ENCODE measurements at places on chromosomes 4 and X.

GRCh38 chr4:95232358-95233156, 316.2 kb downstream of the UNC5C start:
- DNase-seq = no peak

DNA sequence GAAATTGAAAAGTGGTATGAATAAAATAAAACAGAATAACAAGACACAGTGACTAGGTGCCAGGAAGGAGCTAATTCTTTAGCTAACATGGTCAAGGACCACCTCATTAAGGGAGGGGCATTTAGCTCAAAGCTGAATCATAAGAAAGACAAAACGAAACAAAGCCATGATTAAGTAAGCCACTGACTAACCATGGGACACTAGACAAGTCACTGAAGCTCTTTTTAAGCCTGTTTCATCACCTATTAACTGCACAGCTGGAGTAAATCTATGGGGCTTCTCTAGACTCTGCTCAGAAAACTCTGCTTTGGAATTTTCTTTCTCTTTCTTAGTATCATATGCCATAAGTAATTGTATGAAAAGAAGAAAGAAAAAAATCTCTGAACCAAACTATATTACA, 49.8 kb upstream of the C1QTNF7 start:
- DNase-seq = no peak

DNA sequence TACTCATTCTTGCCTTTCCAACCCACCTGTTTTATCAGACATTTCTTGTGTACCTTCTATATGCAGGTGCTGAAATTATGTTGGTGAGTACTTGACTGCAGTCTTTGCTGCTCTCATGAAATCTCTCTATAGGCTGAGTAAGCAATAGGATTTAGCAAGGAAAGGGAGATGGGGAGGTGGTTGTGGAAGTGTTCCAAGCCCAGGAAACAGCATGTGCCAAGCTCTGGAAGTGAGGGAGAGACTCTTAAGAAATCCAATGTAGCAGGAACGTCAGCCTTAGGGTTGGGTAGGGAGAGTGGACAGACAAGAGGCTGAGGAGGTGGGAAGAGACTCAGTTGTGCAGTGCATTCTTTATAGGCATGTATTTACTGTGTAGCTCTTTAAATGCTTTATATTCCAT, 5.6 kb downstream of the SEPTIN11 start:
- no peak for DNase-seq

DNA sequence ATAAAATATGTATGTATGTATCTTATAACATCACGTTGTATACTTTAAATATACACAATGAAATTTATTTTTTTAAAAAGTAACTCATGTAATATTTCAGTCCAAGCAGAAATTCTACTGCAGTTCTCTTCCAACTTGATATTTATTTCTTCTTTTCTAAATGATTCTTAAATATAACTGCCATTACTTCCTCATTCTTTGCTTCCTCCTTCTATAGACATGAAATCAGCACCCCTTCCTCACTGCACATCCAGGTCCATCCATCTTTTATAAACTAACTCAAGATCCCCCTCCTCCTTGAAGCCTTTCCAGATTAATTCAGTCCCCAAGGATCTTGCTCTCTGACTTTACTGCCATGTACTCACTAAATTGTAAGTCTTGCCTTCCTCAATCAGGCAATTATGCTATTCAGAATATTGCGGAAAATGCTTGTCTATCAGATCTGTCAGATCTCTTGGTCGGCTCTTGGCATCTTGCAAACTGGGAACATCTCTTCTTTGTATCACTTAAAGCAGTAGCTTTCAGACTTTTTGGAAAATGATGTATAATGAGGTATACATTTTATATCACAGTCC, 3.7 kb downstream of the GPRIN3 start:
- no peak for DNase-seq

- DNase-seq = no peak
Observed at GRCh38 chr4:15493411-15493810, 23.7 kb downstream of the CC2D2A start.

GRCh38 chrX:47420265-47420664, 49.9 kb downstream of the ZNF157 start:
- DNase-seq = no peak

GRCh38 chr4:153418558-153418957, 47.6 kb upstream of the TMEM131L start:
- DNase-seq = no peak

DNA sequence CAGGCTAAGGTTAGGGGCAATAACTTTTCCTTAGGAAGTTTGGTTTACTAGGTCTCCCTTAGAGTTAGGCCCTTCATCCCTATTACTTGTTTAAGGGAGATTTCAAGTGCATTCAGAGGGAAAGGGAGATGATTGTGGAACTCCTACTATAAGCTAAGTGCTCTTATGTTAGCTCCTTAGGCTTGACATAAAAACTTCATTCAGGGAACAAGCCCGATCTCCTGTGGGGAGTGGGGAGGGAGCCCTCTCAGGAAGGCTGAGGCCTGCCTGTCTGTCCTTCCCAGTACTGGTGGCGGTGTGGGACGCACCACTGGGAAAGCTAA, 8.0 kb downstream of the KLF3 start:
- DNase-seq = no peak

DNA sequence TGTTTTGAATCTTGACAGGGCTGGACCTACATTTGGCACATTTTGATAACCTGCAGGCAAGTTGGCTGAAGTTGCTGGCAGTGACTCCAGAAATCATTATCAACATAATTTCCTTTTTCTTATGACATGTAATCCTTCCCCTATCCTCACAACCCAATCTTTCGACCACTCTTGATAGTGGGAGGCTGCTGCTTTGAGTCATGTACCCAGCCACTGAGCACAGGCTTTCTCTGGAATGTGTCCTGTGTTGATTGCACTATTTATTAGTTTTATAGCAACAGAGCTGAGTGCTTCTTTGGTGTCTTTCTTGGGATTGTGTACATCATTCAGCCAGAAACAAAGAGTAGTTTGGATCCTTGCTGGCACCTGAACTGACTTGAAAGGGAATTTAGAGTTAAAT, 183.1 kb upstream of the LEF1 start:
- DNase-seq = no peak

DNA sequence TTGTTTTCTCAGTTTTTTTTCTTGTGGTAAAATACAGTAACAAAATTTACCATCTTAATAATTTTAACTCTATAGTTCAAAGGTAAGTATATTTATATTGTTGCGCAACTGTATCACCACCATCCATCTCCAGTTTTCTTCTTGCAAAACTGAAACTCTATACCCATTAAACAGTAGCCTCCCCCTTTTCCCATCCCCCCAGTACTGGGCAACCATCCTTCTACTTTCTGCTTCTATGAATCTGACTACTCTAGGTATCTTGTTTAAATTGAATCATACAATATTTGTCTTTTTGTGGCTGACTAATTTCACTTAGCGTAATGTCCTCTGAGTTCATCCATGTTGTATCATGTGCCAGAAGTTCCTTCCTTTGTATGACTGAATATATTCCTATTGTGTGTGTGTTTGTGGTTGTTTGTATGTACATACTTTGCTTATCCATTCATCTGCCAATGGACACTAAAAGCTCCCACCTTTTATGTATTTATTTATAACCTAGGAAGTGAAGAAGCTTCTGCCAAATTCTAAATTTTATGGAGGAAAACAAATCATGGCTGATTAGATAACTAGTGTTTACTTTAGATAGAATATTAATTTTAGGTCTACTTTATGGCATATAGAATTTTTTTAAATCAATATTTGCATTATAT, 10.0 kb downstream of the ABHD18 start:
- DNase-seq = no peak

DNA sequence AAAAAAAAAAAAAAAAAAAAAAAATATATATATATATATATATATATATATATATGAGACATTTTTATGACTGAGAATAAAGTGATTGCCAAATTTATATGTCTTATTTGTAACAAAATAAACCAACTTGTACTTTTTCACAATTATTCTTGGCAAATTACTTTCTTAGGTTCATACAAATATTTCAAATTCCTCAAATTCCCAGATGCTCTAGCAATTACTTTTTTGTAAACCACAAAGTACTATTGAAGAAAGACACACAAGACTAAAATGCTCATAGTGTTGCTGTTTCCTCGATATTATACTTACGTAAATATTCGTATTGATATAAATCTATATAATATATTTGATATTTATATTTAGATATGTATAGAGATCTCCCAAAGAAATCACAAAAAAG, 390.0 kb downstream of the FAT4 start:
- DNase-seq = no peak

DNA sequence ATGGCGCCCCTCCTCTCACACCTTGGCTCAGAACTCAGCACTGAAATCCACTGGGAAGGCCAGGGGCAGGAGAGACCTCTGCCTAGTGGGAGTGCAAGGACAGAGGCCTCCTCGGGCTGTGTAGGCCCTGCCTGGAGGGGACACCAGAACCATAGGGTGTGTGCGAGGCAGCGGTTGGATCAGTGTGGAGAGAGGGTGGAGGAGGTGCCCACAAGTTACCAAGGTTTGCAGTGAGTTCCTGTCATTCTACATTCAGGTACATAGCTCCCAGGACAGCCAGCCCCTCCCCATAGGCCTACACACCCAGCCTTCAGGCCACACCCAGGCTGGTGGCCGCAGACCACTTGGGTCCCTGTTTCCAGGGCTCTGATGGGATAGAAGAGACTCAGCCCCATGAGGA, 19.2 kb upstream of the SPON2 start:
- DNase-seq = no peak

DNA sequence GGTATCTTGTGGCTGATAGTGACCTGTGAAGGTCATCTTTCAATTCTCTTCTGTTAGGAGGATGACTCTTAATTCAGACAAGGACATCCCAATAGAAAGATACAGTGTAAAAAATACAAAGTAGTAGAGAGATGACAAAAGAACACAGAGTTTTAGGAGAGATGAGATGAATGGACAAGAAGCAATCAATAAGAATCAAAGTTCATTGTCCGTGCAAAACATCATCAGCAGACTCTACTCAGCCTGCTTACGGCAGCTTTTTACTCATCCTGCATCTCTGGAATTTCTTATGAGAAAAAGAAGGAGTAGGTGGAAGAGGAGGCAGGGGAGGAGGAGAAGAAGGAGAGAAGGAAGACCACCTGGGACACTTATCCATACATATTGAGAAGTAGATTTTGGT, 2131.7 kb downstream of the ARAP2 start:
- DNase-seq = no peak

- DNase-seq = no peak
Observed at GRCh38 chrX:104803219-104803618, 237.2 kb downstream of the IL1RAPL2 start.

GRCh38 chr4:148787831-148788477, 345.7 kb upstream of the NR3C2 start:
- peak; percentile 12 for DNase-seq

DNA sequence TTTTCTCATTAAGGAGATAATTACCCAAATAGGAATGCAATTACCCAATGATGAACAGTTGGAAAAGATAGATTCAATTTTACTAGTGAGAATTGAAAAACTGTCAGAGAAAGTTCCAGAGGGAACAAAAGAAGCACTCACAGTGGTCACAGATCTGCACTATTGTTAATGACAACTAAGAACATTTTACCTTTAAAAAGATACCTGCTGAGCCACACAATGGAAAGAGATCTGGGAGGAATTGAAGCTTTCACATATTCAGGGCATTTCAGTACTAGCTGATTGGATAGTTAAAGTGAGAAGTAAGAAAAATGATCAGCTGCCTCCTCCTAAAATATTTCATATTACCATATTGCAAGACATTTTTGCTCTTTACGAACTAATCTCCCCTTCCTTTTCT, 1822.2 kb downstream of the STIM2 start:
- DNase-seq = no peak

GRCh38 chrX:18210470-18210869, 10.2 kb downstream of the BEND2 start:
- no peak for DNase-seq

DNA sequence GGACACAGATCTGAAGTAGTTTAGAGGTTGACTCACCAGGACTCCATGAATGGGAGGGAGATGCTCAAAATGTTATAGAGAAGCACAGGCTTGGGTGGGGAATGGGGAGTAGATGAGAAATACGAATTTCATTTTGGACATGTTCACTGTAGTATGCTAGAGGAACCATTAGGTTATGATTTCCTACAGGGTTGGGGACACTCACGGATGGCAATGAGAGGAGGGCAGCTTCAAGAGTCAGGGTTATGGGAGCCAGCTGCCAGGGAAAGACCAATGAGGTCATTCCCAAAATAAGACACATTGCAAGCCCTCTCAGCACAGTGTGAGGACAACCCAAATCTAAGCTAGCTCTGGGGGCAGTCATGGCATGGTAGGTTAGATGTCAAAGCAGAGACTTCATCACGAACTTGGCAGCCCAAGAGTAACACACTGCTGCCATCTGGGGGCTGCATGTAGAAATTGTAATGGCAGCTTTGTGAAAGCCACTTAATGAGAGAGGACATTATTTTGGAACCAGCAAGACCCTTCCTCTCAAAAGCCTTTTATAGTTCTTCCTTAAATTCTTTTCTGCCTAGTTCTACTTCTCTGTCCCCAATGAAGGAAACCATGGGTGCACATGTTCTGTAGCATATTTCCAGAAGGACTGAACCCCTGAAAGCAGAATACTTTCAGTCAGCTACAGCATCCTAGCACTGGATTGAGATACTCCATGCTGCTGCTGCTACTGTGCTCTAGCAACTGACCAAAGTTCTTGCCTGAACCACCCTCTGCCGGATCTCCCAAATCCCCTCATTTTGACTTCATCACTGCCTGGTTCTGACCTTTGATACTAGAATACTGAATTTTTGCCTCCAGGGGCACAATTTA, 16.2 kb upstream of the ZCCHC12 start:
- DNase-seq = peak; percentile 78

GRCh38 chrX:56763556-56764152, 34.6 kb downstream of the NBDY start:
- peak; percentile 35 for DNase-seq

DNA sequence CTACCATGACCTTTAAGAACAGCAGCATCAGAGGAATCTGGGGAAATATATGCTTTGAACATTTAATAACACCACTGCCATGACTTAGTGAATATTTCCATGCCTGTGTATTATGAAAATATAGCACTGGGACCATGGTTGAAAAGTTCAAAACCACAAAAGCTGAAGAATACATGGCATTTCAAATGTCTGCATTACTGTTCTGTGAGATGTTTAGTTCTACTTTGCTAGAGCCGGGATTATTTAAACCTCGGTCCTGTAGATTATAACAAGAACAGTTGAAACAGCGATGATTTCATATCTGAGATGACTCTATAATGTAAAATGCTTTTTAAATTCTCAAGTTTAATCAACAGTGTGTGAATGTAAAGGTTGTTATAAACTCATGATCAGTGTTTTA, 126.7 kb upstream of the AGA start:
- DNase-seq = no peak

- DNase-seq = no peak
Observed at GRCh38 chrX:97845451-97845850, 961.7 kb downstream of the RPA4 start.

Data from HEK293T (cell line).